Neural cell (in vitro differentiated cells): ENCODE measurements at places on chromosomes 4 and X. TPM values are rescaled to one million over a fixed set of nuclear protein-coding genes. Genes with fewer than 3 reads are reported as not detected.

The CCDC158 gene
- polyA plus RNA-seq: not detected in 2 replicates

The RENBP gene
- 0.89 and 2.5 TPM in 2 replicates for polyA plus RNA-seq

The CHIC1 gene
- 13.4 and 15.2 TPM in 2 replicates for polyA plus RNA-seq

The TEX13C gene
- polyA plus RNA-seq: 0.22 TPM in 1 of 2 replicates, not detected in the other

The BEX5 gene
- 9.2 and 17.8 TPM in 2 replicates for polyA plus RNA-seq

The CACNA1F gene
- polyA plus RNA-seq: not detected in 2 replicates

The GK gene
- 4.8 and 6.3 TPM in 2 replicates for polyA plus RNA-seq

The F8A1 gene
- 1.8 and 2.1 TPM in 2 replicates for polyA plus RNA-seq

The FGFBP2 gene
- polyA plus RNA-seq: not detected in 2 replicates

The MAP7D2 gene
- polyA plus RNA-seq: 3.5 and 6.4 TPM in 2 replicates

The TRAPPC11 gene
- polyA plus RNA-seq: 78.1 and 83.1 TPM in 2 replicates

The SLC10A7 gene
- polyA plus RNA-seq: 5.5 and 7.0 TPM in 2 replicates

The CXCL13 gene
- polyA plus RNA-seq: 0.34 TPM in 1 of 2 replicates, not detected in the other

The CXCL6 gene
- not detected in 2 replicates for polyA plus RNA-seq

The MGAT4D gene
- polyA plus RNA-seq: 0.05 TPM in 1 of 2 replicates, not detected in the other

The SLC49A3 gene
- not detected in 2 replicates for polyA plus RNA-seq

The SSX3 gene
- polyA plus RNA-seq: not detected in 2 replicates

The BANK1 gene
- polyA plus RNA-seq: 0.18 TPM in 1 of 2 replicates, not detected in the other

The FAM120C gene
- 2.5 and 3.7 TPM in 2 replicates for polyA plus RNA-seq

The ARAP2 gene
- 1.7 and 2.1 TPM in 2 replicates for polyA plus RNA-seq

The TMSB15C gene
- 38.0 and 53.2 TPM in 2 replicates for polyA plus RNA-seq

The SLC7A11 gene
- polyA plus RNA-seq: 0.40 and 0.46 TPM in 2 replicates

The RNF175 gene
- polyA plus RNA-seq: 30.1 and 37.8 TPM in 2 replicates

The S100G gene
- not detected in 2 replicates for polyA plus RNA-seq

The RTL5 gene
- polyA plus RNA-seq: 10.5 and 16.8 TPM in 2 replicates

The MID2 gene
- polyA plus RNA-seq: 1.9 and 4.2 TPM in 2 replicates

The F9 gene
- polyA plus RNA-seq: not detected in 2 replicates

The UGT2B11 gene
- polyA plus RNA-seq: 0.10 and 0.22 TPM in 2 replicates

The TLR3 gene
- not detected in 2 replicates for polyA plus RNA-seq

The SEPTIN6 gene
- polyA plus RNA-seq: 153 and 155 TPM in 2 replicates

The INPP4B gene
- 0.10 and 0.30 TPM in 2 replicates for polyA plus RNA-seq

The PIR gene
- 0.81 and 1.2 TPM in 2 replicates for polyA plus RNA-seq

The GLUD2 gene
- polyA plus RNA-seq: 0.35 and 0.68 TPM in 2 replicates

The PQBP1 gene
- polyA plus RNA-seq: 70.8 and 78.5 TPM in 2 replicates

The GAGE12H gene
- polyA plus RNA-seq: not detected in 2 replicates

The IL2RG gene
- not detected in 2 replicates for polyA plus RNA-seq

The HHIP gene
- not detected in 2 replicates for polyA plus RNA-seq

The ANOS1 gene
- 0.72 and 1.4 TPM in 2 replicates for polyA plus RNA-seq

The SLC10A4 gene
- polyA plus RNA-seq: 14.5 and 16.7 TPM in 2 replicates

The GJB1 gene
- polyA plus RNA-seq: 0.18 TPM in 1 of 2 replicates, not detected in the other

The BRS3 gene
- polyA plus RNA-seq: 0.20 TPM in 1 of 2 replicates, not detected in the other

The SUPT20HL1 gene
- polyA plus RNA-seq: not detected in 2 replicates

The PFKFB1 gene
- polyA plus RNA-seq: 0.51 and 0.52 TPM in 2 replicates

The MCTS1 gene
- 186 and 190 TPM in 2 replicates for polyA plus RNA-seq

The PAGE5 gene
- not detected in 2 replicates for polyA plus RNA-seq

The ERVMER34-1 gene
- polyA plus RNA-seq: not detected in 2 replicates

The CSAG2 gene
- polyA plus RNA-seq: 1.5 TPM in 1 of 2 replicates, not detected in the other
